ENCODE measurements at places on chromosomes 5 and 9.

- no peak for DNase-seq
Measured at GRCh38 chr9:107325842-107326241, 42.8 kb downstream of the RAD23B start.

GRCh38 chr5:72485430-72485974, 21.7 kb downstream of the ZNF366 start:
- no peak for DNase-seq

DNA sequence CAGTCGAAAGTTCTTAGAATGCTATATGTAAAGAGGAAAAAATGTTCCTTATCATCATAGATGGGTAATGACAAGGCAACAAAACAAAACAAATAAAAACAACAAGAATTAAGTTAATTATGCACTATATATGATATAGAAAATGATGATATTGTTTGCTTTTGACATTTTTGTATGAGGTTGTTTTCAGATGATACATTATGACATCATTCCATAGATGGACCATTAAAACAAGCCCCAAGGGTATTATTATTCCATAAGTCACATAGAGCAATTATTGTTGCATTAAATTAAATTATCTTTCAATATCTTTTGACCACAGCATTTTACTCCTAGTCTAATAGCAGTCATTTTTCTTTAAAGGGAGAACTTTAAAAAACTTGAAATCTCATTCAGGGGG, 56.5 kb upstream of the RICTOR start:
- DNase-seq = no peak

DNA sequence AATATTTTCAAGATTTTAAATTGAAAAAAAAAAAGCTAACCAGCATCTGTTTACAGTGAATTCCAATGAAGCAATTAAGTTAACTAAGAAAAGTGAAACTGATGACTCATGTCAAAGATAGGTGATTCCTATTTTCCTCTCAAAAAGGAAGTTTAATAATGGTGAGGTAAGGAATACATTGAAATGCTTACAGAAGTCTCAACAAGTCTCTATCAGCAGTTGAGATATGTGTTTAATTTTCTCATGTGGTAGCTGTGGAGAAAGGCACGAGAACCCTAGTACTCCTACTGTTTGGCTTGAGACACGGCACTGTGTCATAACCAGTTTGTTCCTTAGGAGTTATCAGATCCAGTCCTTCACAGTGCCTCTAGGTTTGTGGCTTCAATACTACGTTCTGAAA, 114.5 kb downstream of the SLC25A46 start:
- no peak for DNase-seq

- no peak for DNase-seq
Measured at GRCh38 chr5:120703918-120704587, 240.0 kb downstream of the PRR16 start.
